CD4-positive, alpha-beta T cell treated with Interleukin-1 beta for 1 hour (primary cell): ENCODE measurements at places on chromosomes 4 and X.

DNA sequence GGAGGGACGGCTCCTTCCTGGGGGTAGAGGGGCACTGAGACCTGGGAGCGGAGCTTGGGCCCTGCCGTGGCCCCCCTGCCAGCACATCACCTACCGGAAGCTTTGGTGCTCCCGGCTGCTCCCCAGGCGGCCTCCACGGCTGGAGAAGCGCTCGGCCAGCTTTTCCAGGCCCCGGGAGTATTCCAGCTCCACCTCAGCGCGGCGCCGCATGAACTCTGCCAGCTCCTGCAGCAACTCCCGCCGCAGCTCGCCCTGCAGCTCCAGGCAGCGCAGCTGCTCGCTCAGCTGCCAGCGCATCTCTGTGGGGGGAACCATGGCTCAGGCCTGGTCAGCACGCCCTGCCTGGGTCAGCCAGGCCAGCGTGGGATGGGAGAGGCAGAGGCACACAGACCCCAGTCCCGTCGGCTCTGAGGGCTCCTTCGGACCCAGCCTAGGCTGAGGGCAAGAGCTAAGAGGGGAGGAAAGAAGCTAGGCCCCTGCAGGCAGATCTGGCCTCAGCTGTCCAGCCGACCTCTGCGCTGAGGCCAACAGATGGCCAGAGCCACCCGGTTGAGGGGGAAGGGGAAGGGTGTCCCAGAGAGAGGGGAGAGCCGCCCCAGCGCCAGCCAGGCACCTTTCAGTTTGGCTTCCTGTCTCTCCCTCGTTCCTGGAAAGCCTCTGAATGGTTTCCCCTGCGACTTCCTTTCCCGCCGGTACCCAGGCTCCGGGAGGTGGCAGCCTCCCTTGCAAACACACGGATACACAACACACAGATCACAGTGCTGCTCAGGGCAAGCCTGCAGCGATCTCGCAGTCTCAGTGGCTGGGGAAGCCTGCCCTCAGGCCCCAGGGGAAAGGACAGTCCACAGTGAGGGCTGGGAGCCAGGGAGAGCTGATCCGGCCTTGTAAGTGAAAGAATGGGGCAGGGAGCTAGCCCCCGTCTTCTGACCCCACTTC is 4.3 kb downstream of the ARHGAP4 start:
- DNase-seq, result no peak

- DNase-seq, result no peak
Measured at GRCh38 chr4:45927641-45928040, 196.2 kb downstream of the GABRG1 start.

DNA sequence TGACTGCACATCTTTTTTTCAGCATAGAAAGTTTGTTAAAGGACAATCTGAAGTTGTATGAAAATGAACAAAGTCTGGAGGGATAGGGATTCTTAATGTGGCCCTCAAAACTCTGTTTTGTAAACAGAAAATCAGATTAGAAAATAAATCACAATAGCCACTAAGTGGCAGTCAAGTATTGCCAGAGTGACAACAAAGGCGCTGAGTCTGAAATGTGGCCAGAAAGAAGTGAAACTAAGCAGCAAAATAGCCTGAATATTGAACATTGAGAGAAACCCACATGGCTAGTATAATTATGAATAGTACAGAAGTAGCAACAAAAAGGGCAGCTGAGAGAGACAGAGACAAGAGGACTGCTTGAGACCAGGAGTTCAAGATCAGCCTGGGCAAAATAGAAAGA is 81.1 kb upstream of the CT45A1 start:
- DNase-seq, result no peak

DNA sequence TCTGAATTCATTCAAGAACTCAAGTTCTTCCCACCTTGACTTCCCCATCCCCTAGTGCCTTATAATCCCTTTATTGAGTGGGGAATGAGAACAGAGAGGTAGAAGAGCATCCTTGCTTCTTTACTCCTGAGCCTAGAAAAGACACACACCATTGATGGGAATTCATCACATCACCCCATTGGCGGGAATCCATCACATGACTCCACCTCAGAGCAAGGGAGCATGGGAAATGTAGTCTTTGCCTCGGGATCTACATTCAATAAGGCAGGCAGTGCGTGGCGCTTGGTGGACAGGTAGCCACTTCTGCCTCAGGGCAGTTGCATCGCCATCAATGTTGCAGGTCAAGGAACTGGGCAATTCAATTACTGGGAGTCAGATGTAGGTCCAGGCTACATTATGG is 50.7 kb downstream of the MXRA5 start:
- DNase-seq, result no peak

- no peak for DNase-seq
Measured at GRCh38 chr4:168521721-168522120, 24.9 kb downstream of the PALLD start.

GRCh38 chrX:1108501-1109445 is 103.7 kb downstream of the CRLF2 start:
- no peak for DNase-seq

- no peak for DNase-seq
Measured at GRCh38 chrX:26649534-26649933, 433.6 kb downstream of the MAGEB5 start.

DNA sequence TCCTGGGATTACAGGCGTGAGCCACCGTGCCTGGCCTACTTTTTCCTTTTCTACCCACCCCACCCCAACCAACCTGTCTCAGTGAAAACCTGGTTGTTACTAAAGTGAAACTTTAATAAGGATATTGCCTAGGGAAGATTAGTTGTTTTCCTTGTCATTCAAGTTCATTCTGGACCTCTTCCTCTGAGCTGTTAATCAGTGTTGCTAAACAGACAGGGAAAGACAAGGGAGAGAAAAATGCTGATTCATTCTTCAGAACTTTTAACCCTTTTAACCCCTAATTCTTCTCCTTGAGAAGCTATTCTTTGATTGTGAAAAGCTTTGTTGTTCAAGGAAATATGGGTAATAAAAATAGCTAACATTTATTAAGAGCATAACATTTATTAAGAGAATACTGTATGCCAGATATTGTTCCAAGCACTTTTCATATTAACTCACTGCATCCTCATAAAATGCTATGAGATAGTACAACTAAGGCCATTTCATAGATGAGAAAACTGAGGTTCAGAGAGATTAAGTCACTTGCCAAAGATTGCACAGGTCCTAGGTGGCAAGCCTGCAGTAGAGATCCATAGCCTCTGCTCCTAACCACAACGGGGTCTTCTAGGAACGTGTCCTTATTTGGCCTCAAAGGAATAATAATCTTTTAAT is 34.8 kb downstream of the OSTC start:
- no peak for DNase-seq

GRCh38 chr4:23818097-23818885 is 71.6 kb downstream of the PPARGC1A start:
- DNase-seq, result no peak

DNA sequence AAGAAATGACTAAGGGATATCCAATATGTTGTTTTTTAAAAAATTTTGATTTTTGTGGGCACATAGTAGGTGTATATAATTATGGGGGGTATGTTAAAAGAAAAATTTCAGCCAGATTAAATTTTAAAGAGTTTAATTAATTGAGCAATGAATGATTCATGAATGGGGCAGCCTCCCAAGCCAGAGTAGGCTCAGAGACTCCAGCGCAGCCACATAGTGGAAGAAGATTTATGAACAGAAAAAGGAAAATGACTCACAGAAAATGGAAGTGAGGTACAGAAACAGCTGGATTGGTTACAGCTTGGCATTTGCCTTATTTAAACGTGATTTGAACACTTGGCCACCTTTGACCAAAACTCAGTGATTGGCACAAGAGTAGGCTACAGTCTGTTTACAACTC is 91.7 kb downstream of the SPATA18 start:
- DNase-seq, result no peak

GRCh38 chr4:24768006-24768405 is 27.4 kb upstream of the SOD3 start:
- DNase-seq, result no peak

DNA sequence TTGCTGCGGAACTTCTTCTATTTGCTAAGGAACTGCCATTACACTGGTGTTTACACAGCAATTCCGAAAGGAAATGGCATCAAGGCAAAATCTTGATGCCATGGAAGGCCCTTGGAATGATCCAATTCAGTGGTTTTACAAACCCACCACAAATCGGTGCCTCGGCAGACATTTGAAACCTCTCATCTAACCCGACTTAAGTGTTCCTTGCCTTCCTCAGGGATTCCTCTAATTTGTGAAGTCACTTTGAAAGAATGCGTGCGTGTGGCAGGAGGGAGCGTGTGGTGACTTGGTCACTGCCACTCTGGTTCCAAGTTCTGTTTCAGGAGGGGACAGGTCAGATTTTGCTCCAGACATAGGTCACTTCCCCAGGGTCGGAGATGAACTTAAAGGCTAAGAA is 4.8 kb downstream of the NOP14 start:
- DNase-seq, result no peak

DNA sequence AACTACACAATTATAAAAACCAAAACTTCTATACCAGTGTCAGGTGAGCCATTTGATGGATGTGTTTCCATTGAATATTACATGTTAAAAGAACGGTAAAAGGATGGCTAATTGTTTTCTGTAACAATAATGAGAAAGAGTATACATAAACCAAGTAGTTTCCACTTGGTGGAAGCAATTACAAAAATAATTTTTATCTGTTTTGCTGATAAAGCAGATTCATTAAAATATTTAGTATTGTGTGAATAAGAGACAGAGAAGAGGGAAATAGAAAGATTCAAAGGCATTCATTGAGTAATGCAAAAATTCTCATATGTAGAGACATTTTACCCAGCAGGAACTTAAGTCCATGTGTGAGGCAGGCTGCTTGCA is 95.7 kb downstream of the ANK2 start:
- no peak for DNase-seq

GRCh38 chr4:157075811-157076577 is at the start of gene GLRB:
Gene GLRB, plus strand, starts transcription at chr4:157076150. Its CDS starts 1,875 bp downstream, at chr4:157078025.
- no peak for DNase-seq

DNA sequence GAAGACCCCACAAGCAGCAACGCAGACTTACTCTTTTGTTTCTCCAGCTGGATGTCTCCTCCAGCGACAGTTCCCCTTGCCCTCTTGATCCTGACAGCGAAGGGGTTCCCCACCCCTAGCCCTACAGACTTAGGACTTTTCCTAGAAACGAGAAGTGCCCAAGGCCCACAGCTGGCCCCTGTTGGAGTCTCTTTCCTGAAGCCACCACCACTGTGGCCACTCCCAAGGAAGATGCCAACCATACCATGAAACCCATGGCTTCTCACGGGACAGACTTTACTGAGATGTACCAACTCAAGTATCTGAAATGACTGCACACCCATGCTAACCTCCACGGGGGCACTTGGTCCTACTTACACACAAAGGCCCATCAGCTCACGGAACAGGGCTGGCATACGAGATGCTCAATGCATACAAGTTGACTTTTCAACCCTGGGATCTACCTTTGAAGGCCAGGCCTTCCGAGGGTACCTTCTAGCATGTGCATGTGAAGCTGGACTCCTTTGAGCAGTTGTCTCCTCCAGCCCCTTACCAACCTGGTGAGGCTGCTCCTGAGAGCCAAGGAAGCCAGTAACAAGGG is 924 bp upstream of the IRAK1 start:
- DNase-seq, result no peak

DNA sequence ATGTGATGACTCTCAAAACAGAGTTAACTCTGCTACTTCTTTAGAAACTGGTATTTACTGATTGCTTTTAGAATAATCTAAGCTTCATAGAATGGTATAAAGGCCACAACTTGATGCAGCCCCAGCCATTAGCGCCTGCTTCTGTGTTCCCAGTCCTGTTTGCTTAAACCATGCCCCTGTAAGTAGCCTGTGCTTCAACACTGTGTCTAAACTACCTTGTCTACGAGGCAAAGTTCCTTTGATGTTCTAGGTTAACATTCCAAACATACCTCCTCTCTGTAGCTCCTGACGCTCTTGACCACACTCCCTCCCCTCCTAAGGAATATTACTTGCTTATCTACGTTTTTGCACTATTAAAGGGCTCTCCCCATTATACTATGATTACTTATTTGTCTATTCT is 352.5 kb upstream of the ADGRL3 start:
- no peak for DNase-seq

DNA sequence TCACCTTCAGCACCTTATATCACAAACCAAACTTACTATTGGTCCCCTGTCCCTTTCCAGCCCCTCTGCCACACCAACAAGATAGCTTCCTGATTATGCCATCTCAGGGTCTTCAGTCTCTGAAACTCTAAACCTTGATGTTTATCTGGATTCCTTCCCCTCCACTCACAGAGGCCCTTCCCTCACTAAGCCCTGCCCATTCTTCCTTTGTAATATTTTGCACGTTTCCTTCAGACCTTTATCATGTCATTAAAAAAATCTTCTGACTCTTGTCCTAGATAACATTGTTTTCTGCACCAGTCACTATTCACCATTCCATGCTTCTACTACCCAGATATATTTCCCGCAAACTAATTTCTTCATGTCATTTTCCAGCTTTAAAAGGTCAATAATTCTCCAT is 17.7 kb upstream of the CEP135 start:
- DNase-seq, result no peak

GRCh38 chrX:129718676-129719075 is 20.1 kb upstream of the XPNPEP2 start:
- no peak for DNase-seq

DNA sequence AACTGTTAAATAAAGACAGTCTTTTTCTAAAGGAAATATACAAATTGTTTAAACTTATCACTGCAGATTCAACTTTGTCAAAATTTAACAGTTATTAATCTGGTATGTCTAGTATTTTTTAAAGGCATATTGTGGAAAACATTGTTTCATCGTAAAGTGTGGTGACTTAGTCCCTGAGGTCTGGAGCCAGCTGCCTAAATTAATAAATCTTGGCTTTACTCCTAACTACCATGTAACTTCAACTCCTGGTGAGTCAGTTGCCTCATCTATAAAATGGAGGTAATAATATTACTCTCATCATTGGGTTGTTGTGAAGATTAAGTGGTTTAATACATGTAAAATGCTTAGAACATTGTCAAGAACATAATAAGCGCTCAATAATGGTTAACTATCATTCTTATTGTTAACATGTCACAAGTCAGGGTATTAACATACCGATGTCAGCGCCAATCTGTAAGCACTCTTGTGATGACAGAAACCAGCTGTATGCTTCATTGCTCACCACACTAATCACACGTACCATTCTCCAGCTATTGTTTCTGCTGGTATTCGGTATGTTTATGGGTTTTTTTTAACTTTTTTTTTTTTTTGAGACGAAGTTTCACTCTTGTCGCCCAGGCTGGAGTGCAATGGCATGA is 14.1 kb upstream of the SMIM43 start:
- no peak for DNase-seq

DNA sequence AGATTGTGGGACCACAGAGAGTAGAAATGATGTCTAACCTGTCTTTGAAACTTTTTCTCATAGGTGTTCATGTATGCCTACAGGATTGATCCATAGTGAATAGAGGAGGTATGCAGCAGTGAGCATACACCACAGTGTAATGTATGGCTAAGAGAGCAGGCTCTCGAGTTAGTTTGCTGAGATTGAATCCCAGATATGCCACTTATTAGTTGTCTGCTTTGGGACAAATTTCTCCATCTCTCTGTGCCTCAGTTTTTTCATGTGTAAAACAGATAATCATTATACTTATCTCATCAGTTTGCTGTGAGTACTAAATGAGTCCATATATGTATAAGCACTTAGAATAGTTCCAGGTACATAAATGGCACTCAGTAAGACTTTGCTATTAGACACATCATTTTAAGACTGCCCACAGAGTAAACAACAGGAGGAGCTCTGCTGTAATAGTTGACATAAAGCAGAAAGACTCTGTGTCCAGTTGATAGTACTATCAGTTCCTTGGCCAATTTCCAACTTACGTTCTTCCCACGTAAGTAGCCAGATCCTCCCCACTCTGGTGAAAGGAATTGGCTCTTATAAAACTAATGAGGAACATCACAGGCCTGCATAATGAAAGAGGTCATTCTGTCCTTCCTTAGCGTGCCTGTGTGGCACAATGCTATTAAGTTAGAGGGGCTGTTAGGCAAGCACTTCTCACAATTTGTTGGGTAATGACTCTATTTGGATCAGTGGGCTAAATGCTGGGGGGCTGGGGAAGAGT is 20.7 kb upstream of the RNF150 start:
- DNase-seq, result no peak
